ENCODE measurements at places on chromosomes 12 and 14.

DNA sequence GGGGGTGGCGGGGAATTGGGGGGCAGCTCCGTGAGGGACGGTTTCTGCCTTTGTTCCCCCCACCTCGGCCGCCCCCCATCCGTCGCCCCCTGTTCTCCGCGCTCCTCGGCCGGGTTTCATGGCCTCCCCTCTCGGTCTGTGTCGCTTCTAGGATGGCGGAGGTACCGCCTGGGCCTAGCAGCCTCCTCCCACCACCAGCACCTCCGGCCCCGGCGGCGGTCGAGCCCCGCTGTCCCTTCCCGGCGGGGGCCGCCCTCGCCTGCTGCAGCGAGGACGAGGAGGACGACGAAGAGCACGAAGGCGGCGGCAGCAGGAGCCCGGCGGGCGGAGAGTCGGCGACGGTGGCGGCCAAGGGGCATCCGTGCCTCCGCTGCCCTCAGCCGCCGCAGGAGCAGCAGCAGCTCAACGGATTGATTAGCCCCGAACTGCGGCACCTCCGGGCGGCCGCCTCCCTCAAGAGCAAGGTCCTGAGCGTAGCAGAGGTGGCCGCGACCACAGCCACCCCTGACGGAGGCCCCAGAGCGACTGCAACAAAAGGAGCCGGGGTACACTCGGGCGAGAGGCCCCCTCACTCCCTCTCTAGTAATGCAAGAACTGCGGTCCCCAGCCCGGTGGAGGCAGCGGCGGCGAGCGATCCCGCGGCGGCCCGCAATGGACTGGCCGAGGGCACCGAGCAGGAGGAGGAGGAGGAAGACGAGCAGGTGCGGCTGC lies 575 bp downstream of the NAA30 start:
- DNase-seq, result peak; percentile 62

DNA sequence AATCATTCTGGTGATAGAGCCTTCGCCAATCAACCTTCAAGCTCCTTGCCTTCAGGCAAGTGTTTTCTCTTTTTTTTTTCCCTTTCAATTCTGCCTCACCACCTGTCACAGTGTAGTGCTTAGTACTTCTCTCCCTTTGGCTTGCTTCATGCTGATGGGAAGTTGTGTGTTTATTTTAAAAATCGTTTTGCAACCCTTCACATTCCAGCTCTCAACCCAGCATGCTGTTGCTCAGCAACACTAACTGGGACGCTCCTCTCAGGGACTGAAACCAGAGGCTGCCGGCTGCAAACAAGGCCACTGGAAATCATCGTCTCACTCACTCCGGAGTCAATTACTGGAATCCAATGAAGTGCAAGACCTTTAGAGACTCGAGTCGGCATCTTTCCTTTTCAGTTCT lies 342.7 kb downstream of the PRKD1 start:
- peak; percentile 34 for DNase-seq

DNA sequence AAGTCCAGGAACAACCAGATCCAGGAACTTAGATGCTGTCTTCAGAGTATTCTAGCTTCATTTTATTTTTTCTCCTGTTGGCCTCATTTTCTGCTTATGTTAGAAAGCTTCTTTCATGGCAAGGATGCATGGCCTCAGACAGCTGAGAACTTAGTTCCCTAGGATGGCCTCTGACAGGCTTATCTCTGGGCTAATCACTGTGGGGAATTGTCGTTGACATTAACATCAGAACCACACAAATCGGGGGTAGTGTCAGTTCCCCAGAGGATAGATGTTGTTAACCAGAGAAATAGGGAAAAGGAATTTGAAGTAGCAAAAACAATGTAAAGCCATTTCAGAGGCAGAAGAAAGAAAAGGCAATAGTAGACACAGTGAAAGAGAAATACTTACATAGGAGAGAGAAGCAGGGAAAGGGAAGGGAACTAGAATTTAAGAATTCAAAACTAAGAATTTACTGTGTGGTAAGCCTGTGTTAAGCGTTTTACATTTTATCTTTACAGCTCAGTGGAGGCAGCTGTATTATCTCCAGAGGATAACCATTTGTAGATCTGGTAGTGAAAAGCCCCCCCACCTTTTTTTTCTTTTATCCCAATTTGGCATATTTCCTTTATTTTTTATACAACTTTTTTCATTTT lies 21.8 kb downstream of the FUT8 start:
- DNase-seq, result no peak

DNA sequence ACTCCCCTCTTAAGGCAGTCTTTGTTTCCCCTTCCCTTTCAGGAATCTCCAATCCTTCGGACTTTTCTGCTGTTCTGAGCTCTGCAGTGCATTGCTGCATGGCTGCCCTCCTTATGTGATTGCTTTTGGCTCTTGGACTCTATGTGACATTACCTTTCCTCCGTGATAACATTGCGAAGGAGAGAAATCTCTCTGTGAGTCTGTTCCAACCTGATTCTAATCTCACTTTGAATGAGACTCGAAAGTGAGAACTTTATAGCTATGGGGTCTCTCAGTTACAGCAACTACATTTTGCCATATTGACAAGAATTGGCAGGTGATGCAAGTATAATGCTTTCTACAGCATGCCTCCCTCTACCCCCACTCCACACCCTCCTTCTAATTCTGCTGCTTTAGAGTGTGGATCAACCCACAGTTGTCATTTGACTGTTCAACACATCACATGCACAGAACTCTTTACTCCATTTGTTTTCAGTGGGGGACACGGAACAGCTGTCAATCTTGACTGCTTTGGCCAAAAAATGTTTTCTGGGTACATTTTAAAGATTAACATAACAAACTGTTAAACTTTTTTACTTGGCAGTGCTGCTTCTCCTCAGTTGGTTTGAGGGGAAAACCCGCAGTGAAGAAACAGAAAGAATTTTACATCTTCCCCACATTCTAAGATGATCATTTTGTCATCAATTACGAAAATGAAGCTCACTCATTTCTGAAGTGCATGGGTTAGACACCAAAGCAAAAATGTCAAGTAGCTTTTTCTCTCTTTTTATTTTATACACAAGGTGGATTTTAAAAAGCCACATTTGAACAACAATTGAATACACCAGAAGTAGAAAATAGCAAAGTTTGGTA lies 125.5 kb upstream of the RMST start:
- no peak for DNase-seq

DNA sequence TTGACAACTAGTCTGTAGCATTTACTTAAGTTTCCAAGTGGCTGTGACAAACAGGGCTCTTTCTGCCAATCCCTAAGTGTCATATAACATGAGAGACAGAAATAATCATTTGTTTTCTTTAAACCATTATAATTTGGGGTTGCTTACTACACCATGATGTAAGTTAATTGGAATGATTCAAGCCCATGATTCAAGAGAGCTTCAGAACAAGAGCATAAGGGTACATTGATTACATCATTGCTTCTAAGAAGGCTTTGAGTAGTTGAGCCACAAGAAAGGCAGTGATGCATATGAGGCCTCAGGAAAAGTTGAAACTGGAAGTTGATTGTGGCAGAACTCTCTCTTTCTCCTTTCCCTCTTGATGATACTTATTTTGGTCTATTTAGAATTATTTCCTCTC lies 444.0 kb downstream of the CCER1 start:
- no peak for DNase-seq

GRCh38 chr12:19428246-19428645 lies 11.0 kb upstream of the AEBP2 start:
- DNase-seq, result no peak

DNA sequence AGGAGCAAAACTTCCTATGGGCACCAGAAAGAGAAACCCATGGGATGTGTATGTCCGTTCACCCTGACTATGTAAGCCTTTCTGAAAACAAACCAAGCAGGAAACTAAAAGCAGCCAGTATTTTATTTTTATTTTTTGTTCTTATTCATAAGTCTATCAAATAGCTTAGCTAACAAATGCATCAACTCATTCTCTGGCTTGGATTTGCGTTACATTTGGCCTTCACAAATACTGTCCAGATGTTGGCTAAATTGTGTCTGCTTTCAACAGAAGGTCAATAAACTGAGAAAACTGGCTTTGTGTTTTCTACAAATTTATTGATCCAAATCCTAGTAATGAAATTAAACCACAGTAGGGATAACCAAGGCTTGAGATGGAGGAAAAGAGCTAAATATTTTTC lies 379.0 kb downstream of the NOVA1 start:
- no peak for DNase-seq

- DNase-seq, result no peak
Observed at GRCh38 chr12:52427083-52427482, 7.1 kb downstream of the KRT75 start.

- DNase-seq, result no peak
Observed at GRCh38 chr12:93426412-93426805, 15.3 kb downstream of the UBE2N start.

GRCh38 chr12:103313894-103314293 lies 181.9 kb downstream of the C12orf42 start:
- DNase-seq, result no peak

- DNase-seq, result no peak
Observed at GRCh38 chr14:105836730-105837129, 310.3 kb downstream of the TMEM121 start.

DNA sequence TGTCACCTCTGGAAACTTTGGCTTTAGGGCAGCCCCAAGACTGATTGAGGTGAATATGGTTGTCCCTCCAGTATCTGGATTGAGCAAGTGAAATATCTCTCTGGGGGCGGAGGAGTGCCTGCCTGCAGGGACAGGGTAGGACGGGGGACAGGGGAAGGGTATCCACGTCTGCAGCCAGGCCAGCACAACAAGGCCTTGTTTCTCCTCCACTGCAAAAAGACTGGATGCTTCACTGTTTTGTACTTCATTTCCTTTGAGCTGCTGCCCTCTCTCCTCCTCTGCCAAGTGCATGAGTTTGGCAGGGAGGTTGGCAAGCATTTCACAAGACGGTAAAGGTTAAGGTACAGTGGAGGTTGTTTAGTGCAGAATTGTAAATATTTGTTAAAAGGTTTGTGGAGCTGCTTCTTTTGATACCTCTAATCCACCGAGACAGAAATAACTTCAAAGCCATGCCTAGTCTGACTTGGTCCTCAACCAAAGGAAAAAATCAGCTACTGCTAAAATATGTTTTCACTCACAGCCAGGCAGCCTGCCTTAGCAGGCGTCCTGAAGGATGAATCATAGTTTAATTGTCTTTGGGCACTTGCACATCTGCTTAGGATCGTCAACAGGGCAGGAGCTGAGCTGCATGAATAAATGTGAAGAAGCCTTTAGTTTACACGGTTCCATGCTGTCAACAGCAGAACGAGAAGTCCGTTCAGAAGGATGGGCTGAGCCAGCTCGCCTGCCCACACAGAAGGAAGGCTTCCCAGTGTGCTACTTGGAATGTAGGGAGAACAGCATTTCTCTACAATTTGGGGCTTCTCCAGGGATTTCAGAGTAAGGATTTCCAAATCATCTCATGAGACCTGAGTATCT lies 269.7 kb downstream of the TTC6 start:
- DNase-seq, result no peak

- DNase-seq, result no peak
Observed at GRCh38 chr12:1790444-1790843, 29.9 kb upstream of the LRTM2 start.

DNA sequence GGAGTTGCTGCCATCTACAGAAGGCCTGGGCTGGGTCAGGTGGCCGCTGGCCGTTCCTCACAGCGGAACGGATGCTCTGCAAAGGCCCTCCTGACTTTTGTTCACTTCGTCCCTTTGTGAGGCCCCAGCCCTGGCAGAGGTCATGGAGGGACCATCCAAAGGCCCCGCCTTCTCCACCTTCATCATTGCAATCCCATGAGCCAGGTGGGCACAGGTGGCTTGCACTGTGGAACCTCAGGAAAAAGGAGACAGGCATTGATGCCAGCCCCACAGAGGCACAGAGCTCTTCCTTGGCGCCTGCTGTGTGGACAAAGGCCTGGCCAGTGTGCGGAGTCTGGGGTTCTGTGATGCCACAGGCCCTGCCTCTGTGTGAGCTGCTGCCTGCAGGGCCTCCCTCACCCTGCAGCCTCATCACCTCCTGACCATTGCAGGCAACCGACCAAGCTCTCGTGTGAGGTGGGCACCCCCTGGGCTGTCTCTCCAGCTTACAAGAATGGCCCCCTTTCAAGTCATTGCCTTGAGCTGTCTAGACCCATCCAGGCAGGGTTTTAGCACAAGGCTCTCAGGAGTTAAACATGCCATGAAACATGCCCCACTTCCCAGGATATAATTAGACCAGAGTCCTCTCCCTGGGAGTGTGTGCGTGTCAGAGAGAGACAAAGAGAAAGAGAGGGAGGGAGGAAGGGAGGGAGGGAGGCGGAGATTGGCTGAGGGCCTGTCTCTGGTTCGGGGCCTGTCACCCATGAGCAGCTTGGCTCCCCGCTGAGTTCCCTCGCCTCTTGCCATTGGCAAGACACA lies 19.3 kb downstream of the NFKBIA start:
- no peak for DNase-seq

- DNase-seq, result no peak
Observed at GRCh38 chr14:93772263-93772662, 16.0 kb downstream of the PRIMA1 start.

DNA sequence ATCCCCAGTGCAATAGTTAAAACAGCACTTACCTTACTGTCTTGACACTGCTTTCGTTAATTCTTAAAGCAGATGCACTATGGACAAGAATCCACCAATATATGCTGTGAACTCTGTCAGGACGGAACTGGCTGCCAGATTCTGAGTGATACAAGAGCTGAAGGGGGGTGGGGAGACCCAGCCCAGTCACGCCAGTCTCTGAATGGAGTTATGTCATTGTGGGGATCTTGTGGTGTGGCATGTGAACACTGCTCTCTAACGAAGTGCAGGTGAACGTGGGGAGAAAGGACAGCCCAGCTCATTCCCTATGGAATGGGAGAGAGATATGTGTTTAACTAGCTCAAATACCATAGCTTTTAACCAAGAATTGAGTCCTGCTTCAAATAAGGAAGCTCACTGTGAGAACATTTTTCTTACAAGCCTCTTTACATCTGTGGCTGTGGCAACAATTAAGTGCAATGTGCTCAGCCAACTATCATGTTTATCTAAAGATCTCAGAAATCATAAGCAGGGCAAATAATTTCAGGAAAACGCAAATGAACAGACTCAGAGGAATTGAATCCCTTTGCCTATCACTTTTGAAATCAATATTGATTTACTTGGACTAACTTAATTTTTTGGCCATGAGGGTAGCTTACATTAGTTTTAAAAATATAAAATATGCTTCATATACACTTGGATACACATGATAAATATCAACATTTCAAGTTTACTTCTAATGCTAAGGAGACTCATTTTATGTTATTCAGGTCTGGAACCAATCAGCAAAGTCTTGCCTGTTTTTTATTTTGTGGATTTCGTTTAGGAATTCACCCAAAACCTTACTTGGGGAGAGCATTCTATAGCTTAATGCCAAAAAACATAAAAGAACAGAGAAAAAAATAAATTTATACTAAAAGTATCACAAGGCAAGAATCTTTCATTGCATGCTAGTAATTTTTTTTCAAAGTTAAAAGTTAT lies at the start of gene LUM:
Gene LUM (minus strand): TSS at position 129 of the 960 bp plus-strand sequence. CDS start 2,515 bp downstream, outside the sequence.
- DNase-seq, result no peak

- DNase-seq, result no peak
Observed at GRCh38 chr12:70581208-70581607, 56.0 kb downstream of the PTPRB start.
